ENCODE measurements at places on chromosomes 5 and 9.

GRCh38 chr9:134571326-134571931 is 70.2 kb upstream of the COL5A1 start:
- DNase-seq, result no peak

DNA sequence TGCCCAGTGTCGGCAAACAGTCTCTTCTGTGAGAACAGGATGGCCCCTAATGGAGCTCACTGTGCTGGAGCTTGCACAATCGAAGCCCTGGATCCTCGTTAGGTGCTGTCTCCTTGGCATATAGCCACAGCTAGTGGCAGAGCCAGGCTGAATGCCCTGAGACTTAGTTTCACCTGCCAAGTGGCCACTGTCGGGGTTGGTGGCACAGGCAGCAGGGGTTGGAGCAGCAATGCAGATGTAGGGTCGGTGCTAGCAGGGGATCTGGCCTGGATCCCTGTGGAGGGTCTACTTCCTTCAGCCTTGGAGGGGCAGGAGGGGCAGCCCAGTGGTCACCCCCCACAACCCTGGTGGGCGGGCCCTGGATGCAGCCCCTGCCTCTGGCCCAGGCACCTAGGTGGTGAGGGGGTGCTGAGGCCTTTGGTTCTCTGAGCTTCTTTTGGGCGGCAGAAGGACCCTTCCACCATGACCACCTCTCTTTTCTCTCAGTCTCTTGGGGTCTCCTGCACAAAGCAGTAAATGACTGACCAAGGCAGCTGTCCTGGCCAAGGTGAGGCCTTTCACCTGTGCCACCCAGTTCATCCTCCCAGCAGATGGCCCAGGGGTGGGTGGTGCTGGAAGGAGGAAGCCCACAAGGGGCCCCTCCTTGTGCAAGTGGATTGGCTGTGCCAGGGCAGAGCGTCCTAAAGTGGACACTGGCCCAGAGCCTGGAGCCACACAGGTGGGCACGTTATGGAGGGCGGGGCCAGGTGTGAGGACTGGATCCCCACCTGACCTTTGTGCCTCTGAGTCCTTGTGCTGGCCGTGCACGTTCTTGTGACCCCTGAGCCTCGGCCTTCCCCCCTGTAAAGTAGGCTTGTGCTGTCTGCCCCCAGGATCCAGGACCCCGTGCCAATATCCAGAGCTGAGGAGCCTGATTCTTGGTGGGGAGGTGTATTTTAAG is 44.8 kb downstream of the PHF2 start:
- no peak for DNase-seq

DNA sequence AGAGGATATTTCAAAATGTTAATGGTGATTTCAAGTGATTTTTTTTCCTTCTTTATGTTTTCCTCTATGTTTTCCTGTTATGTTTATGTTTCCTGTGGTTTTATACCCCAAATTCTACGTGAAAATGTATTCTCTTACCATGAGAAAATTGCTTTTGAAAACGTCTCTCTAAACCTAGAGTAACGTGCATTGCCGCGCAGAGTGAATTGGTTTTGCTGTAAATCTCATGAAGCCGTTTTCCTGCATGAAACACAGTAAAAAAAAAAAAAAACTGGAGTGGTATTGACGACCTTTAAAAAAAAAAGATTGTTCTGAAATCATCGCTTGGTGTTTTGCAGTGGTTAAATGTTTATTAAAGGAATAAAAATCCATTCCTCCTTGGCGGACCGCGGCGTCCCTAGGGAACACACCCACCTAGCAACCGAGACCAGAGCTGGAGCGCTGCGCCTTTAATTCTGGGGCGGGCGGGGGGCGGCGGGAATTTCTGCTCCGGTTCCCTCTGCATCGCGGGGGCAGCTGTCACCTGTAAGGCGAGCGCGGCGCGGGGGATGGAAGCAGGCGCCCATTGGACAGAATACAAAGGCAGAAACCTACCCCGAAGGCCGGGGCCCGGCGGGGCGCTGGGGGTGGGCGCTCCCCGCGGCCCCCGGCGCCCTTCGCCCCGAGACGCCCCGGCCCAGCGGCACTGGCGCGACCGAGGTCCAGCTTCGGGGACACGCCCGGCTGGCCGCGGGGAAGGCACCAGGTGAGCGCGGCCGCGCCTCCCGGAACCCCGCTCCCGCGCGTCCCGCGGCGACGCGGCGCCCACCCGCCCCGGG is at the start of gene SOWAHA:
Gene SOWAHA, plus strand, starts transcription at position 522 of the 818 bp plus-strand sequence. CDS start 320 bp downstream, outside the sequence.
- DNase-seq, result peak; percentile 51

DNA sequence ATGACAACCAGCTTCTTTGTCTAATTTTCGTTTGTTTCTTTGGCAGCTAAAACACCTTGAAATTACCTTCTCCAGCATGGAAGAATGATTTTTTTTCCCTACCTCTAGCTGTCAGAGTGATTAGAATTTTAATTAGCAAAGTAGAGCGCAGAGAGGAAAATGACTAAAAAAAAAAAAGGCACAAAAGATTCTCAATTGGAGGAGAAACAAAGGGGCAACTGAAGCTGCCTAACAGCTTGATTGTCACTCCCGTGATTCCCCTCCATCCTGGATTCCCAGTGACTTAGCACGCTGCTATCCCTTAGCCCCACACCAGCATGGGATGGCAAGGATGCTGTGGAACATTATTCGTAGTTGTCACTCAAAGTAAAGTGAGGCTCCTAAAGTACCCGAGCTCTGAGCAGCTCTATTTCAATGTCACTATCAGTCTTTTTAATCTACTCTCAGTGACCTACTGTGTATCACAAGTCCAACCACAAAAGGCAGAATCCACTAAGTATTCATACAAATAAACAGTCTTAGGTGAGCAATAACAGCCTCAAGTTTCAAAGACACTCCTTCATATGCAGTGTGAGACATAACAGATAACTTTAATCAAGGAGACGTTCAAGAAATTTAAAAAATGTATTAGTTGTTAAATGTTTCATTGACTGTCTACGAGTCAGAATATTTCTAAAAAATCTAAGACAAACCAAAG is 710.0 kb upstream of the GRAMD2B start:
- DNase-seq, result no peak

DNA sequence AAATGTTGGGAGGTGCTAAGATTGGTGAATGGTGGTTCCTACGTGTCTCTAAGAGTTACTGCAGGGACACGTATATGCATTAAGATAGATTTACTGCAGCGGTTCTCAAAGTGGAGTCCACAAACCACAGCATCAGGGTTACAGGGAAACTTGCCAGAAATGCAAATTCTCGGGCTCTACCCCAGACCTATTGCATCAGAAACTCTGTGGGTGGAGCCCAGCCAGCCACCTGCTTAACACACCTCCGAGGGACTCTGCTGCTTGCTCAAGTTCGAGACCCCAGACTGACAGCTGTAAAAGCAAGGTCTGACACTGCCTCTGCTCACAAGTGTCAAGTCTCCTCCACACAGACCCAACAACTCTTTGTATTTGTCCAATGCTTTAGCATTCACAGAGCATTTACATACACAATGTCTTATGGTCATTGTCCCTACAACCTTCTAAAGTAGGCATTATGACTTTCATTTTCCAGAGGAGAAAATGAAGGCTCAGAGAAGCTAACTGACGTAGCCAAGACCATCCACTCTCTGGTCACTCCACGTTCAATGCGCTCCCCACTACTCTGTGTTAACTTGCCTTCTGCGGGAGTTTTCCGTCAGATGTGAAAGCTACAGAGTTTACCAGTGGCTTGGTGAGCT is 48.8 kb downstream of the HSD17B3 start:
- no peak for DNase-seq

DNA sequence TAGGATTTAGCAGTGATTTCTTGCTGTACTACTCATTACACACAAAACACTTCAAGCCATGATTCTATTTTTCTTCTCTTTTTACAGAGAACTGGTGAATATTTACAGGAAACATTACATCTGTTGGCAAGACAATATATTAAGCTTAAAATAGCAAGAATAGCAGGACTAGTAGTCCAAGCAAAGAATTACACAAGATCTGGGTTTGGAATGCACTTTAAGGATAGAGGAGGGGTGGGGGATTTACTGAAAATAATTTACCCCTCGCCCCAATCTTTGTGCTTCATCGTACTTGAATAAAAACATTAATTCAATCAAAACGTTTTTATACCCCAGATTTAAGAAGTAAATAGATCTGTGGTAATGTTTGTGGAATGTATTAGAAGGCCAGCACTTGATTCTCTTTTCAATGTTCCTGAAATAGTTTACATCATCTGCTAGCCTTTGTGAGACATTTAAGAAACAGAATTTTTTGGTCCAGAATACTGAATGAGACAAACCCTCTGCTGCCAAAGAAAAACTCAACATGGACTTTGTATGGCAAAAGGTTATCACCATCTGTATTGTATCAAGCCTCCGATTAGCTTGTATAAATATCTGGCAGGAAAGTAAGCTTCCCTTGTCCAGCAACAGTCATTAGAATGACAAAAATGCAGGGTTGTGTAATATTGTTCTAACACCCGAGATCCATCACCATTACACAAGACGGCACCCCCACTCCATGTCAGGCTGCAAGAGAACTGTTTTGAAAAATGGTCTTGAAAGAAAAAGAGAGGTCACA is 23.8 kb downstream of the SVEP1 start:
- peak; percentile 28 for DNase-seq

GRCh38 chr5:96932026-96932425 is 3.9 kb upstream of the LNPEP start:
- no peak for DNase-seq

- DNase-seq, result no peak
Observed at GRCh38 chr5:179803651-179804554, 2.8 kb downstream of the MGAT4B start.

DNA sequence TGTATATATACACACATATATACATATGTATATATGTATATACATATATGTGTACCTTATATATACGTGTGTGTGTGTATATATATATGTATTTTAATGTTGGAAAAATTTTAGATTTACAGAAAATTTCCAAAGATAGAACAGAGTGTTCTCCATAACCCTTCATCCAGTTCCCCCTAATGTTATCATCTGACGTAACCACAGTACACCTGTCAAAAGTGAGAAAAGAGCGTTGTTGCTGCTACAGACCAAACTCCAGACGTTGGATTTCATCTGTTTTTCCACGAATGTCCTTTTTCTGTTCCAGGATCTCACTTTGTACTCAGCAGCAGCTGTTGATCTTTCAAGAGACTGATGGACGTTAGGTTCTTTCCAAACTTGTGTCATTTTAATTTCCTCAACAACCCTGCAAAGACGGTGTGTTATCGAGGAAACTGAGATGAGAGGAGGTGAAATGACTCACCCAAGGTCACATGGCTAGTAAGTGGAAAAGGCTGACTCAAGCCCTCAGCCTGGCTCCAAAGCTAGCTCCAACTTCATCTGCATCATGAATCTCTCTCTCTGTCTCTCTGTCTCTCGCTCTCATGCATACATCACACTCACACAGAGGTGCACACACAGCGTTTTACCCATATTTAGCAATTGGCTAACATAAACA is 17.0 kb upstream of the NTNG2 start:
- no peak for DNase-seq

- DNase-seq, result no peak
Observed at GRCh38 chr5:159414021-159414420, 83.7 kb upstream of the IL12B start.

GRCh38 chr5:137344723-137345322 is 154.3 kb downstream of the SPOCK1 start:
- no peak for DNase-seq

GRCh38 chr5:173003360-173003759 is 19.8 kb downstream of the ATP6V0E1 start:
- DNase-seq, result no peak

DNA sequence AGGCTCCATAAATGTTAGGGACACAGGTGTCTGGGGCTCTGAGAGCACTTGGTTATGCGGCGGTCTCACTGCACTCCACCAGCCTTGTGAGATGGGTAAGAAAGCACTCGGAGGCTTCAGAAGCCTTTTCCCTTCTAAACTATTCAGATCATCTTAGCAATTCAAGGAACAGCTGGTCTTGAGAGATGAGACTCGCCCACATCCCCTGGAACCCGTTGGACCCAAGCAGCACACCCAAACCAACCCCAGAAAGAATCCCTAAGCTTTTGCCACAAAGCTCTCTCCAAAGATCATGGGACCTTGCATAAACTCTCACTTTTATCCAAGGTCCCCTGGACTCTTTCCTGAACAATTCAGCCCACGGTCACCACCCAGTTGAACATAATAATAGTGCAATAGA is 90.2 kb downstream of the RAPGEF1 start:
- no peak for DNase-seq

All from right kidney (tissue), 9 donors.